ENCODE measurements at places on chromosomes 5 and 9. TPM values are rescaled to one million over a fixed set of nuclear protein-coding genes. Genes with fewer than 3 reads are reported as not detected.

The PCDHGA4 gene
- total RNA-seq, result 18.0 TPM

The DOCK2 gene
- 24.0 TPM for total RNA-seq

DNA sequence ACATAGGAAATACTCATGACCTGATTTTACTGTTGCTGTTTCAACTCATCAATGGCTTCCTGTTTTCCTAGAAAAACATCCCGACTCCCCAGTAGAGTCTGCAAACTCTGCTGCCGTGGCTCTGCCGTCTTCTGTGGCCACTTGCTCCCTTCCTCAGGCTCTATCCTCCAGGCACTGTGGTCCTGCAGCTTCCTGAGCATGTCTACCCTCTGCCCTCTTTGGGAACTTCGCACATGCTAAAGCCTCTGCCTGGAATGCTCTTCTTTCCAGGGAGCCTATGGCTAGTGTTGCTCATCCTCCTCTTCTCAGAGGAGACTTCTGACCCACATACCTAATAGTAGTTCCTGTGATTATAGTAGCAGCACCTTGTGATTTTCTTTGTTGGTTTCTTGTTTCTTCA lies 256.9 kb downstream of the MAN2A1 start:
- no peak overlapping the region for H3K4me3 ChIP-seq
- H3K4me1 ChIP-seq, result no peaks in the 10 kb centered on the region
- no peak for DNase-seq
- no peaks in the 10 kb centered on the region for H3K27me3 ChIP-seq

DNA sequence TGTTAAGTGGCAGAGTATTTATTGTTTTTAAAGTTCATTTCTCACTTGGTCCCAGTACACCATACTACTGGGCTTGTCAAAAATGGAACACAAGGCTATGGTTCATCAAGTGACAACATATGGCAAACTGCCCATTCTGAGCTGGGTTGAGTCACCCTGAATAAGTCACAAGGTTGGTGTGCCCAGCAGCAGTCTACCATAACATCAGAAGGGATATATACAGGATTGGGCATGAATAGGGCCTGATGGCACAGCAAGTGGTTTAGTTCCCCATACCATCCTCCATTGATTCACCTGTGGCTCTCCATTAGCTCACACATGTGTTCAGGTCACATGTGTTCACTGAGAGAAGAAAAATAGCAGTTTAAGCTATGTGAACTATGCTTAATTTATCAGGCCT lies 249.8 kb upstream of the PRDM9 start:
- no peaks in the 10 kb centered on the region for H3K4me1 ChIP-seq
- H3K27ac ChIP-seq, result no peak overlapping the region
- DNase-seq, result no peak
- no peaks in the 10 kb centered on the region for H3K27me3 ChIP-seq

DNA sequence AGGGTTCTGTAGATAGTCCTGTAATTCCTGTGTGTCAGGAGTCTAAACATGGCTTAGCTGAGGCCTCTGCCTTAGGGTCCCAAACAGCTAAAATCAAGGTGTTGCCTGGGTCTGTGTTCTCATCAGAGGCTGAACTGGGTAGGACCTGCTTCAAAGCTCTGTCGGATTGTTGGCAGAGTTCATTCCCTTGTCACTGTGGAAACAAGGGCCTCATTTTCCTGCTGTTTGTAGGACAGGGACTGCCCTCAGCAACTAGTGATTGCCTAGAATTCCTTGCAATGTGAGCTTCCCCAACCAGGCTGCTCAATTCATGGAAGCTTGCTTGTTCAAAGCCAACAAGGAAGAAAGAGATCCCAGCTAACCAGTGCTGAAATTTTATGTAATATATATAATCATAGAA lies 283.2 kb downstream of the DNAH5 start:
- H3K36me3 ChIP-seq, result no peaks in the 10 kb centered on the region
- no peak overlapping the region for H3K4me3 ChIP-seq
- H3K27me3 ChIP-seq, result no peaks in the 10 kb centered on the region
- no peak for DNase-seq
- no peak overlapping the region for H3K27ac ChIP-seq

DNA sequence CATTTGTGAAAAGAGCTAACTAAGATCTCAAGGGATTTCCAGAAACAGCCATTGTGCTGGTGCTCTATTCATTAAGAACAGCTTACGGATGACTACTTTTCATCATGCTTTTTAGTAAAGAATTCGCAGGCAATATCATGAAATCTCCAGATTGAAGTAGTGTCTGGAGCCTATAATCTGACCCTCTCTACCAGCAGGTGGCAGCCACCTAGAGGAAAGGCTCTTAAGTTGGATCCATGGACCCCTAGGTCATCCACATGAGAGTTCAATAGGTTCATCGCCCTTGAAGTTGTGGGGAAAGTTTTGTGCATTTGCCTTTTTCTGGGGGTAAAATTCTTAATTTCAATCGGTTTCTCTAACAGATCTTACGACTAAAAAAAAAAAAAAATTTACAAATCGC lies 82.3 kb downstream of the SLC1A3 start:
- no peak overlapping the region for H3K4me3 ChIP-seq
- H3K4me1 ChIP-seq, result peaks cover 5% of the 10 kb centered on the region
- H3K36me3 ChIP-seq, result no peaks in the 10 kb centered on the region

DNA sequence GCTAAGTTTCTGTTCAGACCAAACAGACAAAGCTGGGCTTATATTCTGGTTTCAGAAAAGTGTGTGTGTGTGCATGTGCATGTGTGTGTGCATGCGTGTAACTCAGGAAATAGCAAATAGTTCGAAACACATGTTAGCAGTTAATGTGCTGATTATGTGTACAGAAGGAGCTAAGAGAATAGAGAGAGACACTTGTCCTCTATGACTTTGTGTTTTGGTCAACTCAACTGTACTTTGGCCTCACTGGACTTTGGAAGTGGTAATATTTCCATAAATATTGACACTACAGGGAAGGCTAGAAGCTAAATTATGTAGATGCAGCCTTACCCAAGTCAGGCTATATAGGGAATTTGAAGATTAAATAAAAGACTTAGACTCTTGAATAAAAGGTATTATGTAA lies 155.5 kb downstream of the RAB3C start:
- no peaks in the 10 kb centered on the region for H3K4me1 ChIP-seq
- H3K36me3 ChIP-seq, result no peaks in the 10 kb centered on the region
- H3K4me3 ChIP-seq, result no peak overlapping the region
- no peaks in the 10 kb centered on the region for H3K27me3 ChIP-seq
